ENCODE measurements at places on chromosomes 1 and 21.
A peak's percentile ranks its signal among the peaks of the same experiment; 100 is the strongest.

DNA sequence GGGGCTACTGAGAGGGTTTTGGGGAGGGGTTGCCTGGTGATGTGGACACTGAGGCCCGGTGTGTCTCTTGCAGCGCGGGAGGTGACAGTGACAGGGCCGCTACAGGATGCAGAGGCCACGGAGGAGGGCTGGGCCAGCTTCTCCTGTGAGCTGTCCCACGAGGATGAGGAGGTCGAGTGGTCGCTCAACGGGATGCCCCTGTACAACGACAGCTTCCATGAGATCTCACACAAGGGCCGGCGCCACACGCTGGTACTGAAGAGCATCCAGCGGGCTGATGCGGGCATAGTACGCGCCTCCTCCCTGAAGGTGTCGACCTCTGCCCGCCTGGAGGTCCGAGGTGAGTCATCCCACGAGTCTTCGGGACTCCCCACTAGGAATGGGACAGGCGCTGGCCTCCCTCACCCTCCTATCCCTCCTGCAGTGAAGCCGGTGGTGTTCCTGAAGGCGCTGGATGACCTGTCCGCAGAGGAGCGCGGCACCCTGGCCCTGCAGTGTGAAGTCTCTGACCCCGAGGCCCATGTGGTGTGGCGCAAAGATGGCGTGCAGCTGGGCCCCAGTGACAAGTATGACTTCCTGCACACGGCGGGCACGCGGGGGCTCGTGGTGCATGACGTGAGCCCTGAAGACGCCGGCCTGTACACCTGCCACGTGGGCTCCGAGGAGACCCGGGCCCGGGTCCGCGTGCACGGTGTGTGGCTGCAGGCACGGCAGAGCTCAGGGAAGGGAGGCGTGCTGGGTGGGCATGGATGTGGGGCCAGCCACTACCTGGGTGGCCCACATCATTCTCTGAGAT is 72.5 kb downstream of the OBSCN start:
- DNase-seq: no peak

- DNase-seq: no peak
Measured at GRCh38 chr1:118271883-118272282, 86.9 kb upstream of the SPAG17 start.

DNA sequence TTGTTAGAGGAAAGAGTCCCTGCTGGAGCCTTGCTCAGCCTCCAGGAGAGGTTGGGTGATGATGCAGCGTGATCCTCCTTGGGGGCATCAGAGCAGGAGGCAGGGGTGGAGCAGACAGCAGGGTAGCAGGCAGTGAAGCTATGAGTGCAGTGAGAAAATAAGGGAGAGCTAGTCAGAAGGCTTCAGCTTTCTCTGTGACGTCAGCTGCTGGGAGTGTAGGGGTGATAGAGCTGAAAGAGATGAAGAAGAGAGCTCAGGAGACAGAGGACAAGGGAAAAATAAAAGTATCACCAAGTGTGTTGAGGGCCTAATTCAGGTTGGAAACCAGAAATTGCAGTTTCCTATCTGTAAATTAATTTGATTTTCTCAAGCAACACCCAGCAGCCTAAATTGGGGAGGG is 2.2 kb upstream of the ADAM30 start:
- DNase-seq: no peak

DNA sequence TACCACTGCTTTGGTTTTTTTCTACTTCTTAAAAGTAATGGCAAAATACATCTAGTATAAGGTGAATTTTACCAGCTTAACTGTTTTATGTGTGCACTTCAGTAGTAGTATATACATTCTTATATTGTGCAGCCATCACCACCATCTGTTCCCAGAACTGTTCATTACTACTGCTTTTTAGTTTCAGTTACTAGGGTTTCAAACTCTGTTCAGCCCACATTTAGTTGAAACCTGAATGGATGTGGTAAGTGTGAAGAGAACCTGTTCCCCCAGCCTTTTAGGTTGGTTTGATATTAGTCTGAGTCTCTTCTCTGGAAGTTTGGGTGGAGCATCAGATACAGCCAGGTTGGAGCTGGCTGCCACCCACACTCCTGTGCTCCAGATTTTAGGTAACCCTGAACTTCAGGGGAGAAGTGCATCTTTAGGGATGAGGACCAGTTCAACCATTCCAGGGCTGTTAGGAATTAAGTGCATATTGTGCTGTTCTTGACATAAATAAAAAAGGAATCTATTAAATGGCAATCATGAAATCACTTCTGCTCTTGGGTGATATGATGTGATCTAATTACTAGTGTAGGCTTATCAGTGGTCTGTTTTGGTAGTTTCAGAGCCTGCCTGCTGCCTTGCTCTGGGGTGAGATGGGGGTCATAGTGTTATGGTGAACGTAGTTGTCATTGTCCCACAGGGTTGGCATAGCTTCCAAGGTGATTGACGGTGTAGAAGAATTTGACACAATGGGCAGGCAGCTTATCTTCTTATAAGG is 32.1 kb downstream of the URB2 start:
- no peak for DNase-seq

DNA sequence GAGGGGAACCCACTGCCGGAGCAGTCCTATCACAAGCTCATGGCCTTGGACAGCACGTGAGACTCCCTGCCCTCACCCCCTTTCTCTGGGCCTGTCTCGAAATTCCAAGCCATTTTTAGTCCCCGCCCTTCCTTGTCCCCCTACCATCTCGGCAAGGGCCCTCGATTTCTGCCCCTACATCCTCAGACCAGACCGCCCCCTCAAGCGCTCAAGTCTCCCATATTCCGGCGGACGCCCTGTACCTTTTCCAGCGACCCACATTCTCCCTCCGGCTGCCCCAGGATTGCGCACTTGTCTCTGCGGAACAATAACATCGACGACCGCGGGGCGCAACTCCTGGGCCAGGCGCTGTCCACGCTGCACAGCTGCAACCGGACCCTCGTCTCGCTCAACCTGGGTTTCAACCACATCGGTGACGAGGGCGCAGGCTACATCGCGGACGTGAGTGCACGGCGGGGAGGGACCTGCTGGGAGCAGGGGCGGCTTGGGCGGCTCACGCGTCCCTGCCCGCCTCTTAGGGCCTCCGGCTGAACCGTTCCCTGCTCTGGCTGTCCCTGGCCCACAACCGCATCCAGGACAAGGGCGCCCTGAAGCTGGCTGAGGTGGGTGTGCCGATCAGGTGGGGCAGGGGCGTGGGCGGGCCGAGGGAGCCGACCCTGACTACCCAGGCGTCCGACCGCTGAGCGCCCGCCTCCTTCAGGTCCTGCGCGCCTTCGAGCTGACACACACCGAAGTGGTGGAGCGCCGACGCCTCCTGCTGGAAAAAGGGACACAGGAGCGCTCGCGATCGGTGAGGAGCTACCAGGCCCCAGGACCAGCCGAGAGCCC is 7.0 kb downstream of the LRRC71 start:
- peak; percentile 66 for DNase-seq

DNA sequence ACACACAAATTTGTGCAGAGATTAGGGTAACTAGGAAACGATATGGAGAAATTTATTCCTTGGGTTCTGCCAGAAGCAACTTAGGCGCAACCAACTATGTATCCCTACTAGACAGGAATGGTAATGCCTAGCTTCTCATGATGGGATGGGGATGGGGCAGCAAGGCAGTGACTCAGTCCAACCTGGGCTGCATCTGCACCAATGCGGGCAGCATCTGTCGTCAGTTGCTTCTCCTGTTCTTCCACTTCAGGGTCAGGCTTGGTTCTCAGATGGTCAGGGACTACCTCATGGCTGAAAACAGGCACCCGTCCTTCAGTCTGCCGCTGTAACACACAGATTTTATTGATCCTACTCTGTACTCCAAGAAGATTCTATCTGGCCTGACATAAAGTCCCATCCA is 2.9 kb downstream of the MED8 start:
- DNase-seq: no peak

- no peak for DNase-seq
Measured at GRCh38 chr21:44658541-44658910, 794 bp downstream of the KRTAP12-3 start.

- peak; percentile 35 for DNase-seq
Measured at GRCh38 chr1:43531107-43531905, 623 bp downstream of the PTPRF start.

- no peak for DNase-seq
Measured at GRCh38 chr21:37196847-37197246, 70.3 kb downstream of the VPS26C start.

DNA sequence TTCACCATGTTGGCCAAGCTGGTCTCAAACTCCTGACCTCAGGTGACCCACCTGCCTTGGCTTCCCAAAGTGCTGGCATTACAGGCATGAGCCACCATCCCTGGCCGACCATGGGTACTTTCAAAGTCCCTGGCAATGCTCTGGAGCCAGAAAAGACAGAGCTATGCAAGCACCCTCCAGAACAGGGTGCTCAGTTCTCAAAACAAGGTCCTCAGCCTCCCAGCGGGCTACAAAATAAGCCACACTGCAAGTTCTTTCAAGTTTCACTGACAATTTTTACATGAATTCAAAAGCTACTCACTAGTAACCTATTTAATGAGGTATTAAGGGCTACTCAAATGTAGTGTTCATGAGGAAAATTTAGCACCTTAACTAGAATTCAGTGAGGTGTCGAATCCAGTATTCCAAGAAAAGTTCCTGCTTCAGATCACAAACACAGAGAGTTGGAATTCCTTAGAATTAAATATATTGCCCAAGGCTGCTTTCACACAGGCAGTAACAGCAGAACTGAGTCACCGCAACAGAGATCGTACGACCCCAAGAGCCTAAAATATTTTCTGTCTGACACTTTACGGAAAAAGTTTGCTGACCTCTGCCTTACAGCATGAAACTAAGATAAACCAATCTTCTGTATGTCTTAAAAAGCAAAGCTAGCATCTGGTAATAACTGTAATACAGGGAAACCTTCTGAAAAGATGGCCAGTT is 60.7 kb downstream of the HSF2BP start:
- DNase-seq: no peak

GRCh38 chr1:231603598-231604275 is 22.9 kb upstream of the DISC1 start:
- peak; percentile 85 for DNase-seq

DNA sequence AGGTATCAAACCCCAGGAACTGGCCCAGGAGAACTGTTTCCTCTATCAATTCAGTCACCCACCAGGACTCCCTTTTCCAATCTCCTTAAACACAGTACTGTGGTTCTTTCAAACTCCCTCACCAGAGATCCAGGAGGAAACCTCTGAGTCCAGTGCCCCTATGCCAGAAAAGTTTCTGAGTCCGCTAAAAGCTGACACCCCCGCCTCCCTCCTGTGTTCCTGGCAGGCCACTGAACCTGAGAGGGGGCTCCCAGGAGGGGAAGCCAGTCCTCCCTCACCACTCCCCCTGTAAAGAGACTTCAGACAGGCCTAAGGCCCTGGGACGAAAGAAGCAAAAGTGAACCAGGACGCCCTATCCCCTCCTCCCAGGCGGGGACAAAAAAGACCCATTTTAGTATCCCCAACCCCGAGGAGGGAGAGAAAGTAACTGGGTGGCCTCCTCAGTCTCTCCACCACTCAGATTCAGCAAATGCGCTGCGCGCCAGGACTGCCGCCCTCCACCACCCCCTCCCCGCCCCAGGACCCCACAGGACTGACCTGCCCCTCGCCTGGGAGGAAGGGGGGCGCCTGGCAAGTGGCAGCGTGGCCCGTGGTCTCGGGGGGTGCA is 624 bp downstream of the SLC41A1 start:
- DNase-seq: no peak

DNA sequence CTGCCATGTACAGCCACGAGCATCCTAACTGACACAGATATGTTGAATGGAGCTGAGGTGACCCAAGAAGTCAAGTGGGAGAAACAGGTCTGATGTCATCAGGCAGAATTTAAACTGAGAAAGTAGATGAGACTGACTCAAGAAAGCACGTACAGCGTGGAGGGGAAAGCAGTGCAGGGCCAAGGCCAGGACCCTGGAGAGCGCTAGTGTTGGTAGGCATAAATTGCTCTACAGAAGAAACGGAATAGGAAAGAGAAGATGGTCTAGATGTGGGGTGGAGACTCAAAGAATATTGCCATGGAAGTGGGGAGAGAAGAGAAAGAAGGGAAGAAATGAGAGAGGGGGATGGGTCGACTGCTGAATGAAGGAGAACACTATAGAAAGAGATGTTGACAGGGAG is 45.3 kb upstream of the GJB5 start:
- no peak for DNase-seq

DNA sequence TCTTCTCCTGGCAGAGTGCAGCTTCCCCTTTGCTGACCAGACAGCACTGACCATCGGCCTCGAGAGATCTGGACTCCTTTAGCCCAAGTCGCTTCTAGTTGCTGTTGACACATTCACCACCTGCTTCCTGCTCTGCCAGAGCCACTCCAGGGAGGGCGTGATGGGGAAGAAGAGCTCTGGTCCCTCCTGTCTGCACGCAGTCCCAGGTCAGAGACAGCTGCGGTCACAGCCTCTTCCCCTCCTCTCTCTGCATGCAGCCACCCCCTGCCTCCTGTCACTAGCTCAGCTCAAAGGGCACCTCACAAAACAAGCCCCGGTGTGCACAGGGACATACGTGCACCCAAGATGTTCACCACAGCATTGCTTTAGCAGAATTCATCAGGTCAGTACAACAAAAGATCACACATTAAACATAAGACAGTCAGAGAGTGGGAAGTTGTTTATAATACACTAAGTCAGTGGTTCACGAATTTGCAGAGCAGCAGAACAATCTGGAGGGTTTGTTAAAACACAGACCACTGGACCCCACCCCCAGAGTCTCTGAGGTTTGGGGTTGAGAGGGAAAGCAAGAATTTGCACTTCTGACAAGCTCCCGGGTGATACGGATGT is 132.9 kb downstream of the SYF2 start:
- DNase-seq: peak; percentile 53

DNA sequence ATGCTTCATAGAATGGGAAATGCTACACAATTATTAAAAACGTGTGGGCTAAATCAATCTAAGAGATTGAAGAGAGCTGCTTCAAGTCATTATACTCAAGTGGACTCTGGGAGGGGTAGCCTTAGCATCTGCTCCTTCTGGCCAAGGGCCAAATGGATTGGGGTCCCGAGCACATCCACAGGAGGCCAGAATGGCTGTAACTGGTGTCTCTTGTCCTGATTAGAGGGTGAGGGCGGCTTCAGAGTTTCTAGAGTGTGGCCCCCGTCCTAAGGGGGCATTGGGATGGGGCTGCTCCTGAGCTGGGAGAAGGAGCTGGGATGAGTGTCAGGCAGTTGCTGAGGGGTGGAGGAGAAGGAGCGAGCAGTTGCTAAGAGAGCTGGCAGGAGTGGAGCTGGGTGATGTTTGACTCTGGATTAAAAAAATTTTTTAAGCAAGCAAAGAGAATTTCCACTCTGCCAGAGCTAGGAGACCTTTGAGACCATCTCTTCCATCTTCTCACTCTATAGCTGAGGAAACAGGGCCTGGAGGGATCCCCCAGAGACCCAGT is 71.3 kb upstream of the TLR5 start:
- DNase-seq: no peak
